ENCODE measurements at places on chromosomes 7 and 10.
A peak's percentile ranks its signal among the peaks of the same experiment; 100 is the strongest.

DNA sequence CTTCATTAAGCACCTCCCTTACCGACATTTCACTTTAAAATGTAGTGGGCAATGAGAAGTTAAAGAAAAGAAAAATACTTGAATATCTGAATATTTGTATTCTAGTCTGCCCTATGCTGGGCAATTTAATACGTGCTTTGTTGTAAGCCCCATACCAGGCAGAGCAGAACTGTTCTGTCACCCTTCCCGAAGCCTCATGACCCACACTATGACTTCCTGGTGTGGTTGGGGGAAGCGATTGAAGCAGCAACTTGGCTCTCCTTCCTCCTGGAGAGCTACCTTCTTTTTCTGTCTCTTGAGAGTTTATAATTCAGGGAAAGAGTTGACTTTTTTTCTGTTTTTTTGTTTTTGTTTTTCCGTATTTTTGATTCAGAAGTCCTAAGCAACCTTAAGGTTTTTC lies 243.7 kb downstream of the INHBA start:
- peak; percentile 34 for DNase-seq

DNA sequence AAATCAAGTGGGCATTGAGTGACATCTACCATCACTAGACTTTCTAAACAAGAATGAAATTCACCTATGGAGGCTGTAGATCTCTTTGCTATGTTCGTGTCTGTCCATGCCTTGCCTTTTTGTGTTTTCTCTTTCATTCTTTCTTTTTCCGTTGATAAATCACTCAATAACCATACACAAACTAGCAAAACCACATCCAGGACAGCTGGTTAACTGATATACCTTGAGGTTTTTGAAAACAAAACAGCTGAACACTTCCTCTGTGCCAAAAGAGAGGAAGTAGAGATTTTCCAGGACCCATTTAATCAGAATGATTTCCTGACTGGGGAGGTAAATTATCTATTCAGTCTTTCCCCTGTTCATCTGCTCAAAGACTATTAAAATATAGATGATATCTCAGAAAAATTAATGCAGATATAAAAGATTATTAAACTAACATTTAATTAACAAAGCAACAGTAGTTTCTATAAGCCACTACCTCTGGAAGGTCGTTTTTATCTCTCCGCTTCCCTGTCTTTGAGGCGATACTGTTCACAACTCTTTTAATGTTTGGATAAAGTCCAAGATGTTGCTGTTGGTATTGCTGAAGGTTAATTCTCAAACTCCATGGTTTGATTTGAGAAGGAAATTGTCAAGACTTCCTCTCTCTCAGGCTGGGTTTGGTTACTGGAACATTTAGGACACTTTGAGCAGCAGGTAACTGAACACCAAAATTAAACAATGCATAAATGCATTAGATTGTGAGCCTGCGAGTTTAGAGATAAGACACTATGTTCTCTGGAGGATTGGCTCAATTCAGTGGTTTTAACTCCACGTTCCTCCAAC lies 24.4 kb upstream of the C10orf67 start:
- no peak for DNase-seq

- DNase-seq = peak; percentile 78
These were observed 1.2 kb downstream of the DLG5 start for GRCh38 chr10:77925410-77925794.

- peak; percentile 91 for DNase-seq
These were observed 71.4 kb downstream of the AHR start for GRCh38 chr7:17369691-17370426.

DNA sequence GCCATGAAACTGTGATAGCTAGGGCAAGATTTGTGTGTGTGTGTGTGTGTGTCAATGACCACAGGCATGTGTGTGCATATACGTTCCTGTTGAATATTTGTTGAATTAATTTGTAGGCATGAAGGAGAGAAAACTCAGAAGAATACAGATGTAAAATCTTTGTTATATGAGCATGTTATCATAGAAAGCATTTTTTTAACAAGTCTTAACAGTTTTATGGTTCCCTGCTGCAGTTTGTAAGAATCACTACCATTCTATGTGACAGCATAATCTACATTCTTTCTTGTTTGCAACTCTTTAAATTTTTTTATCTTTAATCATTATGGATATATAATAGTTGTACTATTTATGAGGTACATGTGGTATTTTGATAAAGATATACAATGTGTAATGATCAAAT lies 130.3 kb downstream of the CD36 start:
- DNase-seq = no peak

DNA sequence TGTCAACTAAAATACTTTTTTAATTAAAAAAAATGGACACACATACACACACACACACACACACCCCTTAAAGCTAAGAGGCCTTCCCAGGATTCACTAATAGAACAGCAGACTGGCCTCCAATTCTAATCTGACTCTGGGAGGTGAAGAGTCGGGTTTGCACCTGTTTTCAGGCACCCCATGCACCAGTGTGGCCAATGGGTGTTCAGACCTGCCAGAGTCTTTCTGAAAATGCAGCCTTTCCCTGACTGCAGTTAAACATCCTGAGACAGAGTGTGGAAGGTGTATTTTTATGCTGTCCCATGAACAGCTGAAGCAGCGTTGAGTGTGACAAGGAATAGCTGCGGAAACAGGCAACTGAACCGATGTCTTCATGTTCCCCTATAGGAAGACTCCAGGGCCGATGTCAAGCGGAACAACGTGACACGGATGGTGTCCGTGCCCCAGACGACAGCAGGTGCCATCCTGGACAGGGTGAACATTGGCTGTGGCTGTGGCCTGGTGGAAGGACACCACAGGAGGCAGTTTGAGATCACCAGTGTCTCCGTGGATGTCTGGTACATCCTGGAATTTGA lies 74.6 kb upstream of the LYZL2 start:
- no peak for DNase-seq

All from muscle of leg (tissue), 16 donors.